ENCODE measurements at places on chromosomes 1 and 21.

- no peak for DNase-seq
Measured at GRCh38 chr1:116693759-116694480, 26.4 kb upstream of the IGSF3 start.

DNA sequence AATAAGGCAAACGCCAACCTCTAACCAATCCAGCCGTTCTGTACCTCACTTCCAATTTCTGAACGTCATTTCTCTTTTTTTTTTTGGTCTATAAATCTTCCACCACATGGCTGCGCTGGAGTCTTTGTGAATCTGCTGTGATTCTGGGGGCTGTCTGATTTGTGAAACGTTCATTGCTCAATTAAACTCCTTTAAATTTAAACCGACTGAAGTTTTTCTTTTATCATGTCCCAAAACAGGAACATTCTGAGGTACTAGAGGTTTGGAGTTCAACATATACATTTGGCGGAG is 65.5 kb upstream of the BACH1 start:
- no peak for DNase-seq

DNA sequence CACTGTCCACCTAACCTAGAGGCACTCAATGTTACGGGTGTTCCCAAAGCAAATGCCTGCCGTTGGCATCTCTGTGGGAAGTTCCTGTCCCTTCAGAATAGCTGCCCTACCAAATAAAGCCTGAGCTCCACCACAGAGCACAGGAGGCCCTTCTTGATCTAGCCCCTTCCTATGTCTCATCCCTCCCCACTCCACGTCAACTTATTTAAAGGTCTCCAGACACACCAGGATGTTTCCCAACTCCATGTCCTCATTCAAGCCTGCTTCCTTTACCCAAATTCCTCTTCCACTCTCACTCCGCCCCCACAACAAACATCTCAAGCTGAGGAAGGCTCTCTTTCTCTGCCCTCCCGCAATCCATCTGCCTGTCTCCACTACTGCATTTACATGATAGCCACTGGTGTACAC is 87.7 kb downstream of the TGFBR3 start:
- DNase-seq: no peak

DNA sequence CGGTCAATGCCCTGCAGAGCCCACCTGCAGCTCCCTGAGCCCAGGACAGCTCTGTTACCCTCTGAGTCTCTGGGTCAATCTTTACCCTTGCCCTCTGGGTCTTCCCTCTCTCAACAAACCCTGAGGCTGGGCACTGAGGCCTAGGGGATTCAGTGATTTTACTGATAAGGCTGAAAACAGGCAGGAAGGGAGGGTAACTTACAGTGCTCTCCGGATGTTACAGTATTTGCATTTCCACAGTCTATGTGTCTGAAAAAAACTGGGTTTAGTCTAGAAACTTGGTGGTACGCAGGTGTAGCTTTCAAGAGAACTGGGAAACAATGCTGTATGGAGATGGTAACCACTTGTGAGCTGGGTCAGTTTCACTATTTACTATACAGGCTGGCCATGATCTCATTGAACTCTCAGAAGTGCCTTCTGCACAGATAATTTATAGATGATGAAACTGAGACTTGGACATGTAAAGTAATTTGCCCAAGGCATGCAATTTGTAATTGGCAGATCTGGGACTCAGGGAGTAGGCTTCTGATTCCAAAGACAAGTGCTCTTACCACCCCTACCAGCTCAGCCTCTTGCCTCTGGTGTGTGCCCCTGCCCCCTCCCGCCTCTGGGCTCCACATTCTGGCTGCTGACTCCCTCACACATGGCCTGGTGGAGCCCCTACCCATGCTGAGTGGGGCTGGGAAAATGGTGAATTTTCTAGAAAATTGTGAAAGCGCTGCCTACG is 48.8 kb downstream of the TENT5C start:
- DNase-seq: no peak

GRCh38 chr1:156359973-156360372 is 9.0 kb upstream of the RHBG start:
- DNase-seq: no peak

- no peak for DNase-seq
Measured at GRCh38 chr1:61253059-61253735, 170.8 kb downstream of the NFIA start.

GRCh38 chr1:64291931-64292330 is 88.5 kb downstream of the UBE2U start:
- DNase-seq: no peak

- DNase-seq: no peak
Measured at GRCh38 chr21:21907271-21907670, 909.1 kb downstream of the NCAM2 start.

GRCh38 chr1:72932025-72932424 is 649.7 kb upstream of the NEGR1 start:
- DNase-seq: no peak

DNA sequence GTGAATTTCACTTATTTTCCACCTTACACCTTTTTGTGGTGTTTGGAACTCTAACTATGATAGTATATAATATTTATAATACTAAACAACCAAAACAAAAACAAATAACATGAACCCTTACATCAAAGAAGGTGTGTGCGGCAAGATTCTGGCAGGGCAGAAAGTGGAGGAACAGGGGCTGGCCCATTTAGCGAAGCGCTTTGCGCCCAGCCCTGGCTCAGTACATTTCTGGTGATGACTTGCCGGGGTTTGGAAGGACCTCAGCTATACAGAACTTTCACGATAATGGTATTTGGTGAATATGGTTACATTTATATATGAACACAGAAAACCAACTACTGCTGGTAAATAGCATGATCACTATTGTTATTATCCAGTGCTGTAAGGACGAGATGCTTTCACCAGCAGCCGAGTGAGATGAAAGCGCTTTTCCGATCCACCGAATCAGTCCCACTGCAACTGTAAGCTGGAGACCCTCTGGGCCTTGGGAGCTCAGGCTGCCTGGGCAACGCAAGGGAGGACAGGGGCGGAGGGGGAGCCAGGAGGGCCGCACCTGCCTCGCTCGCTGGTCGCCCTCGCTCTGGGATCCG is 63.9 kb downstream of the CD247 start:
- DNase-seq: no peak

DNA sequence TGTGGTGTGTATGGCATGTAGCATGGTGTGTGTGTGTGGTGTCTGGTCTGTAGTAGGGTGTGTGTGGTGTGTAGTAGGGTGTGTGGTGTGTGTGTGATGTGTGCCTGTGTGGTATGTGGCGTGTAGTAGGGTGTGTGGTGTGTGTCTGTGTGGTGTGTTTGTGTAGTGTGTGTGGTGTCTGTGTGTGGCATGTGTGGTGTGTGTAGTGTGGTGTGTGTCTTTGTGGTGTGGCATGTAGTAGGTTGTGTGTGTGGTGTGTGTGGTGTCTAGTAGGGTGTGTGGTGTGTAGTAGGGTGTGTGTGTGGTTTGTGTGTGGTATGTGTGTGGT is 85.5 kb downstream of the SYT2 start:
- DNase-seq: no peak

GRCh38 chr1:53681977-53682685 is 56.8 kb downstream of the GLIS1 start:
- DNase-seq: peak; percentile 12

GRCh38 chr1:56322211-56322610 is 257.2 kb downstream of the PLPP3 start:
- no peak for DNase-seq

- no peak for DNase-seq
Measured at GRCh38 chr1:45335855-45336324, 4.1 kb upstream of the TOE1 start.

GRCh38 chr1:59434336-59434735 is 137.4 kb downstream of the FGGY start:
- DNase-seq: no peak

DNA sequence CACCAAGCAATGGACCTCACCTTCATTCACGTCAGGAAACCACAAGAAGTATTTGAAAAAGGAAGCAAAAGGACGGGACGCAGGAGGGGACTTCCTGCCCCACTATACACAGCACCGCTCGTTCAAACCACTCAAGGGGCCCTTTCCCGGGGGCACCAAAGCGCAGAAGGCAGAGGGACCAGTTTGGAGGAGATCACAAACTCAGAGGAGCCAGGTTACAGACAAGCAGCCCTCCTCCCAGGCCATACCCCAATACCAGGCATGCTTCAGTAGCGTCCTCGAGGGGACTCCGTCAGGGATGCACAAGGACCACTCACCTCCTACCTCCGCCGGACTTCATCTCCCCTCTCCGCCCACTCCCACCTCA is 685 bp downstream of the CRTC2 start:
- DNase-seq: peak; percentile 38

DNA sequence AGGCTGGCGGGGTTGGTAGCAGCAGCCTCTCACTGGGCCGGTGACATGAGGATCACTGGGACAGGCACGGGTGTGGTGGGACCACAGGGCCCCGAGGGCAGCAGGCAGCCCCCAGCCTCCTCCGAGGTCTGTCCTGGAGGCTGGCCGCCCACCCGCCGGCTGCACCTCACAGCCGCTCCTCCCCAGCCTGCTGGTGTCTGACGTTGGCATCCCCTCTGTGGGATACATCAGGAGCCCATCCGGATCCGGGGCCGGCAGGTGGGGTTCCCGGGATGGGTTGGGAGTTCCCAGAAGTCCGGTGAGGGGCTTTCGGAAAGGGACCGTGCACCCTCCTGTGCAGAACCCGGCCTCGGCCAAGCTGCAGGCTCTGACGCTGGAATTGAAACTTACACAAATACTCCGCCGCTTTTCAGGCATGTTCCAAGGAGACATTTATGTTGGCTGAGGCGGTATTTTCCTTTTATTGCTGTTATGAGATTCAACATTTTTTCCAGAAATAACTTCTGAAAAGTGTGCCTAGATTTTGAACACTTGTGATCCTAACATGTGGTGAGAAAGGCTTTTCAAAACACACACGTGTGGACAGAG is 142.1 kb upstream of the ARHGEF16 start:
- DNase-seq: no peak

- no peak for DNase-seq
Measured at GRCh38 chr1:179104611-179105250, 22.9 kb downstream of the TOR3A start.

- no peak for DNase-seq
Measured at GRCh38 chr1:7519861-7520395, 251.2 kb upstream of the VAMP3 start.

DNA sequence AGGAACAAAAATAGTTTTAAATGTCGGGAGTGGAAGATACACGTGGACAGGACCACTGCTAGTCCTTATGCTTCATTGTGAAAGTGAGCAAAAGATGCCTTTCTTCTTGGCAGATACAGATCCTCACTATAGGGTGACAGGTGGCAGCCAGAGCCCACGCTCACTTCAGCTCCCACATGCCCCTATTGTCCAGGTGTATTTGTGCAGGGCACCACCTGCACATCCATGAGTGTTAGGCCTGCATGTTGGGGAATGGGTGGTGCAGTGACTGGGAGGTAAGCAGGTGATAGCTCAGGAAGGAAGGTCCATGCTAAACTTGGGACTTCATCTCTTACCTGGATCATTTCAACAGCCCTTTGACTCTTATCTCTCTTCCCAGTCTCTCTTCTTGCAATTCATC is 27.4 kb downstream of the SLC5A9 start:
- no peak for DNase-seq

DNA sequence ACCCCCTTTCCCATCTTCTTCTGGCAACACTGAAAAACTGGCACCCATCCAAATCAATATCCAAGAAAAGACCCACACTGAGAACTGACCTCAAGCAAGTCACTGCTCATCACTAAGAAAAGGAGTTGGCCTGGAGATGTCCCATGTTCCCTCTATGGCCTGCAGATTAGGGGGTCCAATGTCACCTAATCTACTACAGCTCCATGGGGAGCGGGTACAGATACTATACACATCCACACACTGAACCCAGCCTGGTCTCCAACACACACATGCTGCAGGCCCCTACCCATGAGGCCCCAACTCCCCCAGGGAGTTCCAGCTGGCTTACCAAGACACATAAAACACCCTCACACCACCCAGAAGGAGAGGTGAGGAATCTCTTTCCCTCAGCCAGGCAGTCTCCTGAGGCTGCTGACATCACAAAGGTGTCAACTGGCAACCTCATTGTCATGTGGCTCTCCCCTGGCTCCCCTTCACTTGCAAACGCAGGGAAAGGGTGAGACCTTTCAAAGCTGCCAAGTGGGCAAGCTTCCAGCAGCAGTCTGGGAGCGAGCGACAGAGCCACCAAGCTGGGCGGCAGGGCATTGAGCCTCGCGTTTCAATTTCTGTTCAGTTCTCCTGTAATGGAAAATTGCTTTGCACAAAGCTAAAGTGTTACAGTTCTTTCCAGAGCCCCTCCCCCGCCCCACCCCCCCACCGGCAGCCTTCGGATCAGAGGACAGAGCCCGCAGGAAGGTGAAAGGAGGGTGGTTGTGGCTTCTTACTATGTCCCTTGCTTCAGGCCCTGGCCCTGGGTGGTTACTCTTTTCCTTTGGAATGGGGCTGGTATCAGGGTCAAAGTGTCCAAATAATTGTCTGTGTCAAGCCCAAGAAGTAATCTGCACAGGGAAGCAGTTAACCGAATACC is at the start of gene LRRC52:
TSS of gene LRRC52 (plus strand) at position 469 of the 907 bp plus-strand sequence. CDS start at position 766, 297 bp downstream.
- DNase-seq: no peak

DNA sequence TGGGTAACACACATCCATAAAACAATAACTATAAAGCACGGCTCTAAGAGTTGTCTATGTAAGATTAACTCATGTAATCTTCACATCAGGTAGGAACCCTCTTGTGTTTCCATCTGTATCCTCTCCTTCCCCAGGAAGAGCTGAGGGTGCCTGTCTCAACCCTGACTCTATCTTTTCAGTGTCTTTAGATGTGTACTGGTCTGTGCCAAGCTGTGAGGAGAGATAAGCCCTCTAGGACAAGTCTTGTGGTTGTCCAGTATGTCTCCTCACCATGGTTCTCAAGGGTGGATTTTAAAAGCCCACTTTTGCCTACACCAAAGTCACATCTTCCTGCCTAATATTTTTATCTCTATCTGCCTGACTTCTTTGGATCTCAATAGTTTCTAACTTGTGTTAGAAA is 300.1 kb downstream of the KCNT2 start:
- no peak for DNase-seq

GRCh38 chr1:24705260-24706073 is 39.8 kb upstream of the CLIC4 start:
- DNase-seq: no peak

DNA sequence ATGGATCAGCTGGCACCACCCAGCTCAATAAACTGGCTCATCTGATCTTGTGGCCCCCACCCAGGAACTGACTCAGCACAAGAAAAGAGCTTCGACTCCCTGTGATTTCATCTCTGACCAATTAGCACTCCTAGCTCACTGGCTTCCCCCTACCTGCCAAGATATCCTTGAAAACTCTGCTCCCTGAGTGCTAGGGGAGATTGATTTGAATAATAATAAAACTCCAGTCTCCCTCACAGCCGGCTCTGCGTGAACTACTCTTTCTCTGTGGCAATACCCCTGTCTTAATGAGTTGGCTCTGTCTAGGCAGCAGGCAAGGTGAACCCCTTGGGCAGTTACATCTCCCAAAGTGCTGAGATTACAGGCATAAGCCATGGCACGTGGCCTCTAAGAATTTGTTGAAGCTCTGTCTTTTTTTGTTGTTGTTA is 11.8 kb upstream of the RHBDL2 start:
- no peak for DNase-seq

GRCh38 chr1:245375789-245376460 is 221.1 kb downstream of the KIF26B start:
- DNase-seq: no peak
